ENCODE measurements at places on chromosomes 5 and 9.

- DNase-seq: no peak
Measured at GRCh38 chr9:134062461-134063087, 5.3 kb downstream of the BRD3 start.

DNA sequence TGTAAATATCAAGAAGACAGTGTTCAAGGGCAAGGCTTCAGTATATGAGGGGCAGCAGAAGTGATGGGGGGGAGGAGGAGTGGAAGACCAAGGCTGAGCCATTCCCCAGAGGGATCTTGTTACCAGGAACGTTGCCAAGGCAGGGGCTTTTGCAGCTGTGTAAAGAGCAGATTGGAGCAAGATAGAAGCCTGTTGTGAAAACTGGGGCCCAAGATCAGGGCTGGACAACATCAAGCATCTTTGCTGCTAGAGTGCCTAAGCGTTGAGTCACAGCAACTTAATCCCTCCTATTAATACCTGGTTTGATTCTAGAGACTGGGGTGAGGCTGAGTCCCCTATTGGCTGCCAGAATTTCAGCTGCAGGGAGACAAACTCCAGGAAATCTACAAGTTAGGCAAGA lies 18.4 kb upstream of the ERCC6L2 start:
- peak; percentile 86 for DNase-seq

DNA sequence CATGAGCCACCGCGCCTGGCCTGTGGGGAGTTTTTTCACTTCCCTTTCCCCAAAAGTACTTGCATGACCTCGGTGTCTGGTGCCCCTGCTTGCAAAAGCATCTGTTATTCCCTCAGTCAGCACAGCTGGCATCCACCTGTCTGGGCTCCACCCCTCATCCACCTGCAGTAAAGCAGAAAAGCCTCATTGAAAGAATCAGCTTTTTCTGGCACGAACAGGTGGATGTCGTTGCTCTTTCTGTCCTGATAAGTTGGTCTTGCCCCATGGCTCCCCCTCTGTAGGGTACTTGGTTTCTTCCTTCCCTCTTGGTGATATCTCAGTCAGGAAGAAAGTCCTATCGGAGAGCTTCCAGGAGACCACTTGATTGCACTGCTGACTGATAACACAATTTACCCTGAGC lies 37.4 kb downstream of the WWC1 start:
- DNase-seq: no peak

DNA sequence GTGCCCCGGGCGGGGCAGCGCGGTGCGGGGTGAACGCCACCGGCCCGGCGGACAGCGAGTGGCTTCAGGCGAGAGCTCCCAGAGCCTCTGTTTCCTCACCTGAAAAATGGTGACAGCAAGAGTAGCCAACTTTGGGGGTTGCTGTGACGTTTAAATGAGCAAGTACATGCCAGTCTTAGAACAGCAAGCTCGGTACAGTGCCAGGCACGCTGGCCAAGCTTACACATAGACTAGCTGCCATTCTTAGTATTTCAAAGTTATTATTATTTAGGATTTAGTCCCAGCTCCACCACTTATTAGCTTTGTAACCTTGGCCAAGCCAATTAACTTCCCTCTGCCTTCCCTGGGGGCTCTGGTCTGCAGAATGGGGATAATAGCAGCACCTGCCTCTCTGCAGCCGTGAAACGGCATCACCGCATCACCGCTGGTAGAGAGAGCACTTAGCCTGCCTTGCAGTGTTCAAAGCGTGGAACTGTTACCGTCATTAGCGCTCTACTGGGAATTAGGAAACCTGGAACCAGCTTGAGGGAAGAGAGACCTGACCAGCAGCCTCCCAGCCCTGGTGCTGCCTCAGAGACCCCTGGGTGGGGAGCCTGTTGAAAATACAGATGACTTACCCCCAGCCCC lies at the start of gene C9orf50:
C9orf50 (minus strand) TSS at position 433 of the 627 bp plus-strand sequence. CDS start 527 bp downstream, outside the sequence.
- no peak for DNase-seq

GRCh38 chr9:129175825-129176633 lies 2.0 kb downstream of the IER5L start:
- DNase-seq: no peak

- DNase-seq: peak; percentile 63
Measured at GRCh38 chr5:146400201-146400600, 46.9 kb upstream of the TCERG1 start.

DNA sequence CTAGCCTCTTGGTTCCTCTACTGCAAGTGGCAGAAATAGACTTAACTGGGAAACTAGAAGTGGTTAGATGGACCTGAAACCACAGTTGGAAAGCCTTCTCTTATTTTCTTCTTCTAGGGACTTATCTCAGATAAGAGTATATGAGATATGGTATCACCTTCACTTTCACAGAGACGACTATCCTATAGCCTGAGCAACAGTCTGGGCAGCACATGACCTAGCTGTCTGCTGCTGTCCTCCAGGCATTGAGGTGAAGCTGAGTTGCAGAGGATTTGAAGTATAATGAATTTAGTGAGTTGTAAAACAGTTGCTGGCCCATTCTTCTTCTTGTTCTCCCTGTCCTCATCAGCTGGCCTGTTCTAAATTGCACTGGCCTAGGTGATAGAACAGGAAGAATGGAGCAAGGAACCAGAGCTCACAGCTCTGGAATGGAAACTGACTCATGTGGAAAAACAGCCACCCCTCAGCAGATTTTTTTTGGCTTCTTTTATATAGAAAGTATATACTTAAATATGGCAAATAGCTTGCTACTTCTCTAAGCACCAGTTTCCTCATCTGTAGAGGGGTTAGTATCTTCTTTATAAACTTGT lies 27.8 kb downstream of the RECK start:
- no peak for DNase-seq

GRCh38 chr5:119059740-119060255 lies 11.1 kb upstream of the DMXL1 start:
- DNase-seq: no peak
